ENCODE measurements at places on chromosomes 11 and 22. TPM values are rescaled to one million over a fixed set of nuclear protein-coding genes. Genes with fewer than 3 reads are reported as not detected.

ANO9 gene
- total RNA-seq: 21.8 TPM

DNA sequence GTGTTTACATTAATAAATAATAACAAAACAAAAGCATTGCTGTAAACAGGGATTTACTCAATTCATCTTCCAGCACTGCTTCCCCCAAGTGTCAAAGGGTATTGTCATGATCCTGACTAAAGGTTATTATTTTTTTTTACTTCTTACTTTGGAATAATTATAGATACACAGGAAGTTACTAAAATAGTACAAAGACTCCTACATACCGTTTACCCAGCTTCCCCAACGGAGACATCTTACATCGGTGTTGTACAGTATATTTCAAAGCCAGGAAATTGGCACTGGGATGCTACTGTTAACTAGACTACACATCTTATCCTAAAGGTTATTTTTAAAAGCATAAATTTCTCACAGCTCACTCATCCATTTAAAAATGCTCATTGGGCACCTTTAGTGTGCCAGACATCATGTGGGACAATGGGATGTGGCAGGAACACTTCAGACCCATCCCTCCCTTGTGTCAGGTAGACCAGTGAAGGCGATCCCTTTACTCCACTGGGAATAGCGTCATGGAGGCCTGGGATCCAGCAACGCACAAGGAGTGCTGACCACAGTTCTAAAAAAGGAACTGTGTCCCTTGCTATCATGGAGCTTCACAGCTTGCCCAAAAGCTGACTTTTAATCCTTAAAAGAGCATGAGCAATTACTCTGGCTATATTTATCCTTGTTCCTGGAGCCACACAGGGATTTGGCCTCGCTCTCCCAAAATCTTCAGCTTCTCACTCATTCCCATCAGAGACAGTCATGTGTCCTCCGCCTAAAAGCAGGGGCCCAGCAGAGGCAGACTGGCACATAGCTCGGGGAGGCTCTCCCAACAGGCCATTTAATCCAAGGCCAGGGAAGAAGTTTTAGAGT is 3.1 kb upstream of the IRAG1 start:
- no peaks in the 10 kb centered on the region for H3K4me1 ChIP-seq
- DNase-seq: no peak
- H3K4me3 ChIP-seq: no peak overlapping the region
- no peak overlapping the region for H3K27ac ChIP-seq
- H3K36me3 ChIP-seq: no peaks in the 10 kb centered on the region

- H3K4me3 ChIP-seq: no peak overlapping the region
- no peak overlapping the region for H3K27ac ChIP-seq
- H3K4me1 ChIP-seq: no peaks in the 10 kb centered on the region
- no peaks in the 10 kb centered on the region for H3K27me3 ChIP-seq
- H3K36me3 ChIP-seq: no peaks in the 10 kb centered on the region
- DNase-seq: no peak
Measured at GRCh38 chr11:21396342-21397008, 727.1 kb downstream of the NELL1 start.

NCAM1 gene
- total RNA-seq: 3.0 TPM

CCDC81 gene
- total RNA-seq: 1.1 TPM

SYT12 gene
- 4.2 TPM for total RNA-seq

- peaks cover 7% of the 10 kb centered on the region for H3K4me1 ChIP-seq
- H3K4me3 ChIP-seq: no peak overlapping the region
- no peak overlapping the region for H3K27ac ChIP-seq
- peak; percentile 52 for DNase-seq
- H3K36me3 ChIP-seq: peaks cover 3% of the 10 kb centered on the region
- no peaks in the 10 kb centered on the region for H3K27me3 ChIP-seq
Measured at GRCh38 chr11:10460611-10461275, 5.7 kb downstream of the AMPD3 start.

DNA sequence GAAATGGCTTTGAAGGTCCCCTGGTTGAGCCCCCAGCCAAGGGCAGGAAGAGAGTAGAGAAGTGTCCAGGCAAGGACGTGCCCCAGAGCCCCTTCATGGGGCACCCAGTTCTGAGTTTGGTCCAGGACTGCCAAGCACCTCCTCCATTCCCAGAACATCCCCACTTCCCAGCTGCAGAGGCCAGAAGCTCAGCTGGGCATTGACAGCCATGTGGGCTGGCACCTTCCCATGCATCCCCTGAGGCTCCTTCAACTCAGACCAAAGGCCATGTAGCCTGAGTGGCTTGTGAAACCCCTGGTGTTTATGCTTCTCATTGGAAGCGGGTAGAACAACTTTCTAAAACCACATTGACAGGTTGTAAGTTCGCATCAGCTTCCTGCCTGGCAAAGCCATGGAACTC is 789.6 kb downstream of the TBC1D22A start:
- no peak for DNase-seq
- H3K4me1 ChIP-seq: no peaks in the 10 kb centered on the region
- H3K27ac ChIP-seq: no peak overlapping the region

VPREB1 gene
- total RNA-seq: not detected

DNA sequence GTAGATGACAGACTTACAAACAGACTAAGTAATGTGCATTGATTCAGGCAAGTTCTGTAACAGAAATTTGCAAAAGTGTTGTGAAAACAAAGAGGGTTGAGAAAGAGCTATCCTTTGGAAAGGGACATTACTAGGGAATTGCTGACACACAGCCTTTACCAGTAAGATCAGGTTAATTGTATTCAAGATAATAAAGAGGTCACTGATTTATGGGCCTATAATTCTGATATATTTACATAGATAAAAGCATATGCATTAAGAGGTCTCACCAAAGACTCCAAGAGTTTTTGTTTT is 138.7 kb downstream of the MAML2 start:
- DNase-seq: no peak
- H3K4me3 ChIP-seq: no peak overlapping the region
- peaks cover 24% of the 10 kb centered on the region for H3K4me1 ChIP-seq
- H3K27ac ChIP-seq: no peak overlapping the region
- H3K27me3 ChIP-seq: no peaks in the 10 kb centered on the region

GRCh38 chr22:20440637-20441591 is 3.3 kb upstream of the SCARF2 start:
- H3K27ac ChIP-seq: no peak overlapping the region
- peaks cover 4% of the 10 kb centered on the region for H3K4me1 ChIP-seq
- no peak for DNase-seq
- no peak overlapping the region for H3K4me3 ChIP-seq

GRCh38 chr11:131467645-131468394 is 97.4 kb downstream of the NTM start:
- no peak overlapping the region for H3K4me3 ChIP-seq
- no peak overlapping the region for H3K27ac ChIP-seq
- no peaks in the 10 kb centered on the region for H3K36me3 ChIP-seq
- H3K27me3 ChIP-seq: no peaks in the 10 kb centered on the region
- no peaks in the 10 kb centered on the region for H3K4me1 ChIP-seq
- no peak for DNase-seq

GRCh38 chr22:38845004-38845740 is 1.3 kb upstream of the NPTXR start:
- DNase-seq: no peak
- no peak overlapping the region for H3K27ac ChIP-seq
- H3K36me3 ChIP-seq: no peaks in the 10 kb centered on the region
- no peaks in the 10 kb centered on the region for H3K27me3 ChIP-seq

DNA sequence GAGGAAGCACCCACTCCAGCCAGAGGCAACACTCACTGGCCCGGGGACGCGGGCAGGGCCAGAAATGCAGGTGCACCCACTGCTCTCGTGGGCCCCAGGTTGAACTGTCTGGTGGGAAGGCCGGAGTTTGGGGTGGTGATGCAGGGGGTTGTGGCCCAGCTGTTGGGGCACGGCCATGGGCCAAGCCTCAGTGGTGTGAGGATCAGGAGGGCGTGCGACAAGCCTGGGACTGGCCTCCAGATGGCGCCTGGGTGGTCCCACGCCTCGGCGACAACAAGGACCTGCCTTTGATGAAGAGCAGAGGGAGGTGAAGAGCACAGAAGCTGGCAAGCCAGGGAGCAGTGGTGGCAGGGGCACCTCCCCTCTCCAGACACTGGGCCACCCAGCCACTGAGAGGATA is 240.8 kb downstream of the BRD1 start:
- no peak for DNase-seq
- H3K4me3 ChIP-seq: no peak overlapping the region
- H3K4me1 ChIP-seq: no peaks in the 10 kb centered on the region
- no peaks in the 10 kb centered on the region for H3K27me3 ChIP-seq

DNA sequence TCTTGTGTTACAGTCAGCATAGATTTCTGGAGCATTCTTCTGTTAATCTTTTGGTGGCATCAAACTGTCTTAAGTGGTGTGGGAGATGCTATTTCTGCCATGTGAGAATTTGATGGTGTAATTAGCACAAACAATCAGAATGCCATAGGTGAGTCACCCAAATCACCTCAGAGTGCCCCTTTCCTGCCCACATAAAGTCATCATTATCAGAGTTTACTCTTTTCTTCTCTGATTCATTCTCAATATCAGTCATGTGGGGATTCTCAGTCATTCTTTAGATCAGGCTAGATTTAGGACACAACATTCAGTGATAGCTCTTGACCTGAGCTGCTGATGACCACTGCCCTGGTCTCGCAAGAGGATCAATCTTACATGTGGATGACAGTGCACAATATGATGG is 23.7 kb upstream of the MS4A6A start:
- H3K4me3 ChIP-seq: no peak overlapping the region
- H3K36me3 ChIP-seq: no peaks in the 10 kb centered on the region
- H3K27me3 ChIP-seq: no peaks in the 10 kb centered on the region
- H3K4me1 ChIP-seq: no peaks in the 10 kb centered on the region
- no peak overlapping the region for H3K27ac ChIP-seq
